ENCODE measurements at places on chromosomes 1 and 21.

GRCh38 chr1:211822677-211823407 is 7.7 kb downstream of the LPGAT1 start:
- peak; percentile 17 for DNase-seq

DNA sequence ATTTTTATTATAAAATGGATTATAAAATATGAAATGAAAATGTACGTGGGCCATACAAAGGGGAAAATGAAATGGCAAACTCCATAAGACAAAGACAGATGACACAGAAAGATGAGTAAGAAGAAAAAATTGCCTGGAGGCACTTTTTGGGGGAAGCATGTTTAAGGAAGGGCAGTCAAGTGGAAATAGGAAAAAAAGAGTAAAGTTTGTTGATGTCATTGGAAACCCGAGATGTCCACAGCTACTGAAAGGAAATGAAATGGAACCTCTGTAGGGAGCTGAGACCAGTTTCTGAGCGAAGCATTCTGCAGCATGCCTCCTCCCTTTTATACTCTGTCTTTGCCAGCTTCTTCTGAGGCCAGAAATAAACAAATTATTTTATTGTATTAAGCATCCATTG is 203.4 kb upstream of the UBE2U start:
- DNase-seq = no peak

GRCh38 chr1:47627016-47627415 is 189.2 kb downstream of the FOXD2 start:
- no peak for DNase-seq

DNA sequence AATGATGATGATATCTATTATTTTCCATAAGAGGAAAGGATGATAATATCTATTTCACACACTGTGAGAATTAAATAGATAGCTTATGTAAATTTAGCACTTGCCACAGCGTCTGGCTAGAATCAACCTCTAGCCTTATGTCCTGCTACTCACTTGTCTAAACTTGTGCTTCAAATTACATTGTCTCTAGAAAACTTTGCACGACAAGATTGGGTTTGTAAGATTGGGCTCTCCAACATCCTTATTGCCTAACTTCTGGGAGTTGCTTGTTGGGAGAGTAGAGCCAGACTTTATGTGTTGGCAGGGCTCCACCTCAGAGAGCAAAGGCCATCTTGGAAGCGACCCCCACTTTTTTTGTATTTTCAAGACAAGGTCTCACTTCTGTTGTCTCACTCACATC is 50.0 kb upstream of the POGK start:
- DNase-seq = no peak

DNA sequence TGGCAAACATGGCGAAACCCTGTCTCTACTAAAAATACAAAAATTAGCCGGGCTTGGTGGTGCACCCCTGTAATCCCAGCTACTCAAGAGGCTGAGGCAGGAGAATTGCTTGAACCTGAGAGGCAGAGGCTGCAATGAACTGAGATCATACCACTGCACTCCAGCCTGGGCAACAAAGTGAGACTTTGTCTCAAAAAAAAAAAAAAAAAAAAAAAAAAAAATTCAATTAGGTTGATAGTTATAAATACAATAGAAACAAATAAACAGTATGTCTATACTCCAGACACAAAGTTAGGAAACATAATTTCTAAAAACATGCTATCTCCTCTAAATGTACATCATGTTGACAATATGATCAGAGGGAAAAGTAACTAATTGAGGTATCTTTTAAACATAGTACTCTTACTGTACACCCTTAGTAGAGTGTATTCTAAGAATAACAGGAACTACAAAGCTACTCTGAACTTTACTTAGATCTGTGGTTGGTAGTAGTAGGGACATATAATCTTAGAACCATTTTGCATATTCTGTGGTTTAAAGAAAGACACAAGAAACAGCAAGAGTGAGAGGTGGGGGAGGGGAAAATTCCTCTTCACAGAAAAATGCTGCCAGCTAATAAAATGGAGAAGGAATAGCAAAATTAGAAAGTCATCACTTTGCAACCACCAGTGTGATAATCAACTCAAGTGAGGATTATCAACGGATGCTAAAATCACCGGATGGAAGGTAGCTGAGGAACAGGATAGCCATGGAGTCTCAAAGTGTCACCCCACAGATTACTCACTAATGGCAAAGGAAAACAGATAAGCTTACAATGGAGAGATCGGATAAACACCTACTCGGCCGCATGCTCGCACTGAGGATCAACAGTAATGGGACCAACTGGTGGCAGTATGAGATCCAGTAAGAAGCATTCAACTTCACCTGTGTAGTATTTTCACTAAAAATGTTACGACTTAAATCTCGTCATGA is 35.0 kb downstream of the MTOR start:
- peak; percentile 54 for DNase-seq

- no peak for DNase-seq
These were observed 1.3 kb downstream of the RABGAP1L start for GRCh38 chr1:174160603-174161002.

DNA sequence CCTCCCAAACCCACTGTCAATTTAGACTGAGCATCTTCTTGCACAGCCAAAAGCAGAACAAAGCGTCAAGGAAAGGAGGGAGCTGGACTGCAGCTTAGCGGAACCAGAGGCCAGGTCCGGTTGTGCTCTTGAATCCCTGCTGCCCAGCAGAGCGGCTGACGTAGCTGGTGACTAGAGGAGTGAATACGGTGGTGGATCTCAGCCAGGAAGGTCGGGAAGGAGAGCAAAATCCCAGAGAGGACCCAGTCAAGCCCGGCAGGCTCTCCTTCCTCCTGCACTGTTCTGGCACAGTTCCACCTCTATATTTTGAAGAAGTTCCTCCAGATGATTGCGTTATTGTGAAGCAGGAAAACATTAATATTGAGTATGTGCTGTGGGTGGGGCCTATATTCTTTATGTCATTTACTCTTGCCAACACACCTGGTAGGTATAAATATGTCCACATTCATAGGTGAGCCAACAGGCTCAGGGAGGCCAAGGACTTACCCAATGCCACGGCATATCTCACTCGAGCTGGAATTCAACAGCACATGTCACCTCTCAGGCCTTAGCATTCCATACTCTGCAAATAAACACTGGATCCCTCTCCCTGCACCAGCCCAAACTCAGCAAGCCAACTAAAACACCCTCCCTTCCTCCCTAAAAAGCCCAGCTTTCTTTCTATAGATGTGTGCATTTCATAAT is 23.6 kb upstream of the ABCB10 start:
- no peak for DNase-seq

DNA sequence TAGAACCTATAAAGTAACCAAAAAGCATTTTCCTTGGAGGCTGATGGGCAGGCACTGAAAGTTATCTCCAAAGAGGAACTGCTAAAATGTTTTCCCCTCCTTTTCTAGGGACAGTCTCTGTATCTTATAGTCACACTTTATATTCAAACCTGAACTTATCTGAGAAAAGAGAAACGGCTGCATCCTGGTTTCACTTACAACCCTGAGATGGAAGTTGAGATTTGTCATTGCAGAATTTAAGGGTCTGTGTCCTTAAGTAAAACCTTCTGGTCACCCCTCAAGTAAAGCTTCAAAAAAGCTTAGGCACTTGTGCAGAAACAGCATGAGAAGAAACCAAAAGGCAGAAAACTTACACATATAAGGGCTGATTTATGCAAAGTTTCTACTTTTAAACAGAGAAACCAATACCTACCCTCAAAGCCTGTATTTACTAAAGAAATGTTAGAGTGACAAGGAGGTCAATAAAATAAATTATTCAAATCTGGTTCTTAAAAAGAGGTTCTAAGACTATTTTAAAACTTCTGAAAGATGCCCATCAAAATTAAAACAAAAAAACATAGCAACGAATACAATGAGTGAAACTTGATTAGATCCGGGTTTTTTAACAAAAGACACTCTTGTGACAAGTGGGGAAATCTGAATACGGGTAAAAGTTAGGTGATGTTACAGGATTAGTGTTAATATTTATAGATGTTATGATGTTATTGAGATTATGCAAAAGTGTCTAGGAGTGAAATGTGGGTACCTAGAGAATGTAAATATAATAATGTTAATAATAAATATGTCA is 9.9 kb downstream of the CD58 start:
- peak; percentile 37 for DNase-seq

GRCh38 chr1:246058466-246058865 is 448.6 kb downstream of the SMYD3 start:
- DNase-seq = no peak

GRCh38 chr1:174999936-175000696 is at the start of gene CACYBP:
CACYBP (plus strand) TSS chr1:174999947; CDS start chr1:175000181, 234 bp downstream.
- no peak for DNase-seq

DNA sequence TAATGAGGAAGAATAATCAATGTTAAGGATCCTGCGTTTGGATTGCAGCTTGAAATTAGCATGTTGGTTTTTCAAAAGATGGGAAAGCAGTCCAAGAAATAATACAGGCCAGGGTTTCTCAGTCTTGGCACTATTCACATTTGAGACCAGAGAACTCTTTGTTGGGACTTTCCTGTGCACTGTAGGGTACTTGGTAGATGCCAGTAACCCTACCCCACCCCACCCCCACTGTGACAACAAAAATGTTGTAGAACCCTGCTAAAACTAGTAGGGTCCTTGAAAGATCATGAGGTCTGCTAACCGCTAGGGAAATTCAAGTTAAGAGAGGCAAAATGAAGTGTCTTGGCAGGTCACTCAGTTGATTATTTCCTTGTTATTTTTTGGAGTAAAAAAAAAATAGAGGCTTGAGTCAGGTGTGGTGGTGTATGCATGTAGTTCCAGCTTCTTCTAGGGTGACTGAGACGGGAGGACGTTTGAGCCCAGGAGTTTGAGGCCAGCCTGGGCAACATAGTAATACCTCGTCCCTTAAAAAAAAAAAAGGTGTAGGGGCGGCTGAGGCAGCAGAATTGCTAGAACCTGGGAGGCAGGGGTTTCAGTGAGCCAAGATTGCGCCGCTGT is 53.3 kb downstream of the SPEN start:
- no peak for DNase-seq

GRCh38 chr1:39354572-39354971 is 136.9 kb upstream of the BMP8A start:
- DNase-seq = peak; percentile 22

DNA sequence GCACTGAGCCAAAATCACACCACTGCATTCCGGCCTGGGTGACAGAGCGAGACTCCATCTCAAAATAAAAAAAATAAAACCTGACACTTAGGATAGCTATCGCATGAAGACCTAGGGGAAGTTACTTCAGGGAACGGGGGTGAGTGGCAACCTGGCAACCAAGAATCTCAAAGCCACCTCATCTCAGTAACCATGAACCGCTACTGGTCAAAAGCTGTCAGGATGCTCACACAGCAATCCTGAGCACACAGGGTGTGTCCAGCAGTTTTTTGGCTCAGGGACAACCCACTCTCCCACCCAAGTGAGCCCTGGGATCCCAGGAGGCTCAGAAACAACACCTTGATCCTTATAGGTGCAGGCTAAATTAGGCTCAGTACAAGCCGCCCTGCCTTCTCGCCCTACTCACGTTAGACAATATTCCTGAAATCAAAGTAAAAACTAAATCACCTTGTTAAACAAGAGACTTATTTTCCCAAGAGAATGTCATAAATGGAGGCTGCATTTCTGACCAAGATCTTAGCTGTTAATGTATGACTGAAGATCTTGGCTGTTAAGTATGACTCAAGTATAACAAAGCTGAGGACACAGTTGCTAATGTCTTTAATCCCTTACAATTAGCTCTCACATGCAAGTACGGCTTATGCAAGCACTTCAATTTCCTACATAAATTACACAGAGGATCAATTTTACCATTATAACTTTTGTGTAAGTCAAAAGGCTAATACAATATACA is 48.3 kb upstream of the NADK start:
- no peak for DNase-seq

DNA sequence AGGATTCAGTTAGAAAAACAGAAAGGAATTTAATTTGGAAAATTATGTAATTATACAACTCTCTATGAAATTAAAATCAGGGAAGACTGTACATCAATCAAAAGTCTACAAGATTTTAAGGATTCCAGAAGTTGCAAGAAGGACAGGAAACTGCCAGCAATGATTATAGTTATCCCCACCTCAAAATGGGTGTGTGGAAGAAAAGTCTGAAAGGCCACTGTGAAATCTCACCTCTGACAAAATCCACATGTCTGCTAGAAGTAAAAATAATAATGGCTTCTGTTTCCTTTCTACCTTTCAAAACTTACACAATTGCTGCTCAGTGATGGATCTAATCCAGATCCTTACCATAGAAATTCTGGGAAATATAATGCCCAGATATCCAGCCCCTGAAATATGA is 708.1 kb upstream of the ADGRL4 start:
- DNase-seq = no peak

DNA sequence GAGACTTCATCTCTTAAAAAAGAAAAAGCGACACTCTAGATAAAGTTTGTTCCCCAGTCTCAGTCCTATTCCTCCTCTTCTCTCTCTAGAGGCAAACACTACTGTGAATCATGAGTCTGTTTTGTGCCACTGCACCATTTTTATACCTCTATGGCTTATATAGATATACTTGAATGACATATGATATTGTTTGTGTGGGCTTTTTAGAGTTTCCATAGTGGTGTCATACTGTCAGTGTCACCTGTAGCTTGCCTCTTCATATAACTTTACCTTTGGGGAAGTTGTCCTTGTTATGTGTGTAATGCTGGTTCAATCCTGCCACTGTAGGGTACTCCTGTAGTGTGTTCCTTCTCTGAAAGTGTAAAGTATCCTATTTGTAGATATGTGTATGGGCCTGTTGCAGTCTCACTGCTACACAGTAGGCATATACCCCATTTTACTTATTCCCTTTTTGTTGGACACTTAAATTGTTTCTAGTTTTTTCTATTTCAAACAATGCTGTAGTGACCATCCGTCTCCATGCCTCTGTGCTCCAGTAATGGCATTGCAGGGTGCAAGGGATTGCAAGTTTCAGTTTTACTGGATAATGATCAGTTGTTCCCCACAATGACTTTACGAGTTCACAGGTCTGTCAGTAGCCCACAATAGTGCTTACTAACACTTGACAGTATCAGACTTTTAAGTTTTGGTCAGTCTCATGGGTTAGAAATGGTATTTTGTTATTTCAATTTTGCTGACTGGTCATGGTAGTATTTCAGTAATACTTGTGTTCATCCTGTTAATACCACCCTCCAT is 2.7 kb downstream of the PRMT2 start:
- no peak for DNase-seq

DNA sequence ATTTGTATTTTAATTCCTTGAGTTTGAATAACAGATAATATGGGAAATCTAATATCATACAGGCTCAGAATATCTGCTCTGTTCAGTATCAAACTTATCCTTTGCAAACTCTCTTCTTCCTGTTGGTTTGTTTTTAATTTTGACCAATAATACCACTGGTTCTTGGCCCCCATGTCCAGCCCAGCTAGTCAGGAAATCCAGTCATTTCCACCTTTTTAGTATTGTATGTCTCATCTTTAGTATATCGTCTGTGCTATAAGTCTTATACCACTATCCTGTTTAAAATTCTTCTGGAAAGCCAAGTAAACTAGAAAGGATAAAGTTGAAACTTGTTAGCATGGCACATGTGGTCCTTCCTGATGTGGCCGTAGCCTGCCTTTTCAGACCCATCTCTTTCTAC is 10.7 kb downstream of the SCCPDH start:
- DNase-seq = no peak

- DNase-seq = no peak
These were observed 15.8 kb downstream of the TMCC2 start for GRCh38 chr1:205243350-205244191.

GRCh38 chr1:87926131-87926830 is 597.6 kb downstream of the LMO4 start:
- no peak for DNase-seq

- DNase-seq = no peak
These were observed 12.7 kb upstream of the LYPLAL1 start for GRCh38 chr1:219160967-219161366.

- peak; percentile 42 for DNase-seq
These were observed 2.4 kb downstream of the PARP1 start for GRCh38 chr1:226405411-226405988.

GRCh38 chr1:29064064-29064463 is 59.6 kb downstream of the TMEM200B start:
- DNase-seq = no peak

Measured in B cell (primary cell).